Renal cortical epithelial cell (primary cell): ENCODE measurements at places on chromosomes 11 and 22. TPM values are rescaled to one million over a fixed set of nuclear protein-coding genes. Genes with fewer than 3 reads are reported as not detected.

OR52H1 gene
- 0.10 TPM in 1 of 2 replicates, not detected in the other for total RNA-seq

GRCh38 chr22:20951151-20951931 is 15.7 kb upstream of the AIFM3 start:
- peak; percentile 64 for DNase-seq

ZBTB16 gene
- total RNA-seq, result 5.7 and 53.7 TPM in 2 replicates

KCNQ1OT1 gene
- 0.35 and 4.8 TPM in 2 replicates for total RNA-seq

TUG1 gene
- total RNA-seq, result 30.0 and 90.7 TPM in 2 replicates

DNA sequence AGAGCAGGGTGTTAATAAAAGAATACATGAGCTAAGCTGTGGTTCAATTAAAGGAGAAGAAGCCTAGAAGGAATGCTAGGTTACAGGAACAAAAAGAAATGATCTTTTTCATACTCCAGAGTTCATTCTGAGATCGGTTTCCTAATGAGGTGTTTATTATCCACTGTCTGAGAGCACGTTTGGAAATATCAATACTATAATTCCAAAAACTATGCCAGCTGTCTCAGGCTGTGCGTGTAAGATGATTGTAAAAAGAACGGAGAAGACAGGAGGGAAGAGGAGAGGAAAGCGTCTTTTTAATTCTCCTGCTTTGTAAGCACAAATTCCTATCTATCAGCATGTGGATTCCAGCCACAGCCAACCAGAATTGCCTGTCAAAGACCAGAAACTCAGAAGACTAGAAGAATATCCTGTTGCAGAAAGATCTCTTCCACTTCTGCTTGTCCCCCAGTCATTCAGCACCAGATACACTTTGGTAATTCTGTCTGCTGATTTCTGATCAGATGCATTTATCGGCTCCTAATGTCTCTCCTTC is 25.7 kb downstream of the APOL5 start:
- DNase-seq, result no peak

GRCh38 chr22:50076646-50077535 is 8.3 kb downstream of the MLC1 start:
- no peak for DNase-seq

DNA sequence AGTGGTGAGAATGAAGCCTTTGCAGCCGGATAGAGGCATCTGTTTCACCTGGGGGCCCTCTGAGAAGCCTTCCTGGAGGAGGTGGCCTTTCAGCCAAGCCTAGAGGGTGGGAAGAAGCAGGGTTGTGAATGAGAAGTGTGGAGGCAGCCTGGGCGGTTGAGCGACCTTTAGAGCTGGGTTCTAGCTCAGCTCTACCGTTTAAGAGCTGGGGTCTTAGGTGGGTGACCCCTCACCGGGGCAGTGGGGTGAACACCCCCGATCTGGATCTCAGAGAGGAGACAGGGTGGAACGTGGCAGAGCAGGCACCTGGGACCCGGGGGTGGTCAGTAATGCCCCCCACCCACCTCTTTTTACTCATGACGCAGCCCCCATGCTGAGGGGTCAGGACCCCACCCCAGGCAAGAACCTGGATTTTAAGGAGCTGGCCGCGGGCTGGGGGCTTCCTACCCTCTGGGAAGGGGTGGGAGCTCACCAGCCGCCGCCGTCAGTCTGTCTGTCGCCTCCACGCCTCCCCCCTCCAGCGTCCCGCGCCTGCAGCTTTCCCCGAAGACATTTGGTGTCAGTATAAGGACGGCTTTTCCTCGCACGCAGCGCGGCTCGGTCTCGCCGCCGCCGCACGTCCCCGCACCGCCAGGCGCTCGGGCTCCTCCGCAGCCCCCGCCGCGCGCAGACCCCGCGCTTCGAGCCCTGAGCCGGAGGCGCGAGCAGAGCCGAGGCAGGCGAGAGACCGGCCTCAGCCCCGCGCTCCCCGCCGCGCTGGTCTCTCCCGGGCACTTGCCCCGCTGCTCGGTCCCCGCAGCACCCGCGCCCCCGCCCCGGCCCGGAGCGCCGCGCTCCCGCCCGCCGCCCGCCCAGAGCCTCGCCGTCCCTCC is 13.3 kb upstream of the CACNA1I start:
- DNase-seq, result no peak

DNA sequence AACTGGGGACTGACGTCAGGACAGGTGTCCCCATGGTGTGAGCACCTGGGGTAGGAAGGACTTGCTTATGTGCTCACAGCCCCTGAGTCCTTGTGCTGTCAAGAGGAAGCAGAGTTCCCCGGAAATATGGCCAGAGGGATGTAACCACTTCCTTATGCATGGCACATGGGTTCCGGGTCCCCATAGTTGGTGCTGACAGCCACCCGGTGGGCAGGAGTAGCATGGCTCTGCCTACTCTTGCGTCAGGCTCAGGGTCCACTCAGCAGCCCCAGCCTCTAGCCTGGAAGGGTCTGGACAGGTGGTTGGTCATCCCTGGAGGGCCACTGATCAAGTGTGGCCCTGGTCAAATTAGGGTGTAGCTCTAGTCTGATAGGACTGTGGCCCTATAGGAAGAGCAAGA is 42.8 kb upstream of the CCND1 start:
- DNase-seq, result peak; percentile 2

DNA sequence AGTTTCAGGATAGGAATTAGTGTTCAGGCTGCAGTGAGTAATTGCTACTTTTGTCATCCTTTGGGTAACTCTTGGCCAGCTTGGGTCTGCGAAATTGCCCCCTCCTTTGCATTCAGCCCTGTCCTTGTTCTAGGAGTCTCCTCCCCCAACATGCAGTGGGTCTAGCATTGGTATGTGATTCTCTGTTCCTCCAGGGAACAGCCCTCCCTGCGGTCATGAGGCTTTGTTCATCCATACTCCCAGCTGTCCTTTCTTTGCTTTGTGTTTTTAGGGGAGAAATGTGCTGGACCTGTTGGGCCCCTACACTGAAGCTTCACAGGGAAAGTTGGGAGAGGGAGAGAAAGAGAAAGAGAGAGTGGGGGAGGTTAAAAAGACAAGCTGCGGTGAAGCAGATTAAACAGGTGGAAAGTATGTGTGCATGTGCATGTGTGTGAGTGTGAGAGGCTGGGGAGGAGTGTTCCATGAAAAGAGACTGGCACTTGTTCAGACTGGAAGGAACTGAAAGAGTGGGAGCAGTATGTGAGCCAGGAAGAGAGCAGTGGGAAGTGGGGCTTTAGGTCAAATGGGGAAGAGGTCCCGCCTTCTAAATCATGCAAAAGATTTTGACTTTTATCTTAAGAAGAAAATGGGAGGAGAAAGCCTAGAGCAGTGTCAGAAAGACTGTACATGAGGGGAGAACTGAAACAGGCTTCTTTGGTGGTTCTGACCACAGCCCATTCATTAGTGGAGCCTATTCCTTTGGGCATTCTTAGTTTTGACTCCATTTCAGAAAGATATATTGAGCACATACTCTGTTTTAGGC is 17.9 kb upstream of the SESN3 start:
- no peak for DNase-seq

DNA sequence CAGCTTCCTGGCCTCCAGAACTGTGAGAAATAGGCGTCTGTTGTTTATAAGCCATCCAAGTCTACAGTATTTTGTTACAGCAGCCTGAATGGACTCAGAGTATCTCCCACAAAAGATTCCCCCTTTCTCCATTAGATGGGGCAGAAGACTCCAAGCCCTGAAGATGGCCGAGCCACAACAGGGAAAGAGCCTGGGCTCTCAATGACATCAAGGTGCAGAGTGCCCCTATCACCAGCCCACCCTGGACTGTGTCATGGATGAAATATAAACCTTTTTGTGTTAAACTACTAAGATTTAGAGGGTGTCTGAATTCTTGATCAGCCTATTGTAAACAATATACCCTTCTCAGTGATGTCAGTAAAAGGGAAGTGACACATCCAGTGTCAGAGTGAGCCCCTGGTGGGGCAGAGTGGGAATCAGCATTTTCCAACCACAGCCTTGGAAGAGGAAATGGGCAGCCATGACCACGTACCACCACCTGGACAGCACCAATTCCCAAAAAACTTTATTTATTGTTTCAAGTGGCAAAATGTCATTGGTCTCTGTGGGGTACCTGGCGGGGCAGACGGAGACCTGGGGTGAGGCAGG is 25.5 kb downstream of the TNKS1BP1 start:
- DNase-seq, result no peak

- no peak for DNase-seq
These were observed 127.4 kb downstream of the DSCAML1 start for GRCh38 chr11:117669616-117670015.

DNA sequence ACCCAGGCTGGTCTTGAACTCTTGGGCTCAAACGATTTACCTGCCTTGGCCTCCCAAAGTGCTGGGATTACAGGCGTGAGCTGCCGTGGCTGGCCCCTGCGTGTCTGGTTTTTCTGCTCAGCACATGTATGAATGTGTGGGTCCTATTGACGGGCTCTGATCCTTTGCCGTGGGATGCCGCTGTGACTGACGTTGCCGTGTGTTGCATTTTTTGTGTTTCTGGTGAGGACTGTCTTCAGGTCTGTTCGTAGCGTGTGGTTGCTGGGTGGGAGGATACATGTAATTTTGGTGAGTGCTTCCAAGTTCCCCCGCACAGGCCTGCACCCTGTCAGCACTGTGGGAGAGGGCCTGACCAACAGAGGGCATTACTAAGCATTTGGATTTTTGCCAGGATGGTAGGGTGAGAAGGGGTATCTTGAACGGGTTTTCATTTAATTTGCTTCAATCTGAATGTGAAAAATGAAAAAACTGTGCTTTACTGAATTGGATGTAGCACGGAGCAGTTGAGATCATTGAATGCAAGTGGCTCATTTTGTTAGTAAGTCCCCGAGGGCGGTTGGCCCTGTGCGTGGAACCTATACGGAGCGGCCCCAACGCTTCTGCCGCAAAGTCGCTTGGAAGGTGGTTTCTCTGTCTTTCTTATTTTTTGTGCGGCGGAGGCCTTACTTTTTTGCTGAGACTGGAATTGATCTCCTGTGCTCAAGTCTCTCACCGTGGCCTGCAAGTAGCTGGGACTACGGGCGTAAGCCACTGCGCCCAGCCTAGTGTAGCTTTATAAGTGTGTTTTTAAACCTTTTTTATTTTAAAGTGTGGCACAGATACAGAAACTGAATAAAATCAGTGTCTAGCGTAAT is 8.2 kb downstream of the ZBED4 start:
- DNase-seq, result no peak

DNA sequence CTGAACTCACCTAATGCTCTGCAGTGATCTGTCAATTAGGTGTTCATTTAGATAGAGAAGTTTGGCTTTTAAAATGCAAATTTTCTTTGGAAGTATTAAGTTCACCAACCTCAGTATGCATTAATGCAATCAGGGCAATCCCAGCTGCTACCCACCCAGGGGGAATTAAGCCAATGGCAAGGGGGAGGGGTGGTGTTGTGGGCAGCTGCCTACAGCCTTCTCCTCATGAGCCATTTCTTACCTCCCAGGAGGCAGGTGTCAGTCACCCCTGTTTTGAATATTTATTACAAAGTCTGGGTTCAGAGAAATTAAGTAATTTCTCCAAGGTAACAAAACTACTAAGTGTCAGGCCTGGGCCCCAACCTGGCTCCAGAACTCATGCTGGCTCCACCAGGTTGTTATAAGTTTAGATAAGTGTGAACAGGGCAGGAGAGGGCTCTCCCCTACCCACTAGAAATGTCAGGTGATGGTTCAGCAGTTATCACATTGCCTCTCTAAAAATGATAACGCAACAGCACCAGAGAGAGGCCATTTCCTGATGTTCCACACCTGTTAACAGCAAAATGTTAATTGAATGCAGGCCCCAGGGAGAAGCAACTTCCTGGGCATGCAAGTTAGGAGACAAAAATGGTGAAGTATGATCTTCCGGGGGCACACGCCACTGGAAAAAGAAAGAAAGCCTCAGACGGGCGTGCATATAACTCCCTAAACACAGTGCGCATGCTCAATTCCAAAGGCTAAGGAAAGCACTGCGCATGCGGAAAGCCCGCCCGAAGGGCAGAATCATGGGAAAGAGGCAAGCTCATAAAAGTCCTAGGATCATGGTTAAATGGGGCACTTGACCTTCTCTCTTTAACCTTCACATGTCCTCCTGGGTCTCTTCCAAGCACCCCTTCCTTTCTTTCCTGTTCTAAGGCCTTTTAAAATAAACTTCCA is 35.4 kb upstream of the GNAZ start:
- no peak for DNase-seq

DNA sequence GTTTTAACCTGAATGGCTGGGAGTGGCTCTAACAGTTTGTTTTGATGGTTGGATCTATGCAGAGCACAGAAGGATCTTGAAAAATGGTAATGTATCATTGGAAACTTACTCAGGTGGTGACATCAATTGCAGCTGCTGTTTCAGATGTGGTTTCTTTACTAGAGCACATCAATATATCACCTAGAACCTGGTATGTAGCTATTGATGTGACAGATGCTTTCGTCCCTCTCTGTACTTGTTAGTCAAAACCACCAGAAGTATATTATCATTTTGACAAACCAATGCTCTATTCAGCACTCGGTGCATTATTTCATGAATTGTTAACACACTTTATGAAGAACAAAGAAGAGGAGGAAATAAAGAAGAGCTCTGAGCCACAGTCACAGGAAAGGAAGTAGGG is 26.6 kb upstream of the SCN3B start:
- DNase-seq, result no peak

MS4A3 gene
- not detected in 2 replicates for total RNA-seq

DNA sequence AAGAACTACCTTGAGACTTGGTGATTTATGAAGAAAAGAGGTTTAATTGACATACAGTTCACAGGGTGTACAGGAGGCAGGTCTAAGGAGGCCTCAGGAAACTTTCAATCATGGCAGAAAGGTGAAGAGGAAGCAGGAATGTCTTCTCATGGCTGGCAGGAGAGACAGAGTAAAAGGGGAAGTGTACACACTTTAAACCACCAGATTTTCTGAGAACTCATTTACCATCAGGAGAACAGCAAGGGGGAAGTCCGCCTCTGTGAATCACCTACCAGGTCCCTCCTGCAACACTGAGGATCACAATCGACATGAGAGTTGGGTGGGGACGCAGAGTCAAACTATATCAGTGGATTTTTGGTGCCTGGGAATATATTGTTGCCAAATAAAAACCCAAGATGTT is 40.3 kb upstream of the OR5D13 start:
- DNase-seq, result no peak

- DNase-seq, result peak; percentile 35
These were observed 789 bp downstream of the SIK2 start for GRCh38 chr11:111602865-111603610.

SPI1 gene
- total RNA-seq, result not detected in 2 replicates

- DNase-seq, result no peak
These were observed 125.5 kb upstream of the NECTIN1 start for GRCh38 chr11:119854521-119854920.

DNA sequence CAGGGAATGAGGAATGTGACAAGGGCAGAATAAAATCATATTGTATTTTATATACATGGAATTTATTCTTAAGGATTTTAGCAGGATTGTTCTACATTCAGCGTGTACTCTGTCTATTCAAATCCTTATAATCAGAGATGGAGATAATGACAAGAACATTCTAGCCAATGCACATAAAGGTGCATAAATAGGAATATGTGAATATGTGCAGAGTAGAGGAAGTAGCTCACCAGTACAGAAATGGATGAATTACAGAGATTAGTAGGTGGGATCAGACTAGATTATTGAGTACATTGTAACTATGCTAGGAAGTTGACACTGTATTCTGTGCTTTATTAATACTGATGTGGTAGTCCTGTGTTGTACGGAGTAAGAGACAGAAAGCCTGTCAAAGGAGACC is 1308.8 kb downstream of the FAM181B start:
- DNase-seq, result no peak
